CD4-positive, alpha-beta T cell treated with Interleukin-15 for 4 hours (primary cell): ENCODE measurements at places on chromosomes 3 and 15.
A peak's percentile ranks its signal among the peaks of the same experiment; 100 is the strongest.

DNA sequence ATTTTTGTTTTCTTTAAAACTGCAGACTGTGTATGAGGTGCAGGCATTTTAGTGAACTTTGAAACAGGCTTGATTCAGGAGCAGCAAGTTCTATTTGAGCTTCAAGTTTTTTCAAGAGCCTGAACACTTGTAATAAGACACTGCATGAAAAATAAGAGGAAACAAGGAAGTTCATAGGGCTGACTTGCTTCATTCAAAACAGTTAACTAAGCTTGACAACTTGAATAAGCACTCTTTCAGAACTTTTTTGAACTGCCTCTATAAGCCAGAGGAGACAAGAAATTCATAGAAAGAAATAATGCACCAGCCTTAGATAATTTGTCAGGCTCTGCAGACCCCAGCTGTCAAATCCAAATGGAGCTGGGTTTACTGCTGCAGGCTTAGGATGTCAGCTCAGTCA is 130.2 kb downstream of the SSR3 start:
- DNase-seq, result no peak

GRCh38 chr3:50370594-50370993 is 11.3 kb upstream of the TMEM115 start:
- no peak for DNase-seq

- no peak for DNase-seq
These were observed 49.3 kb downstream of the CMTM6 start for GRCh38 chr3:32453346-32453745.

DNA sequence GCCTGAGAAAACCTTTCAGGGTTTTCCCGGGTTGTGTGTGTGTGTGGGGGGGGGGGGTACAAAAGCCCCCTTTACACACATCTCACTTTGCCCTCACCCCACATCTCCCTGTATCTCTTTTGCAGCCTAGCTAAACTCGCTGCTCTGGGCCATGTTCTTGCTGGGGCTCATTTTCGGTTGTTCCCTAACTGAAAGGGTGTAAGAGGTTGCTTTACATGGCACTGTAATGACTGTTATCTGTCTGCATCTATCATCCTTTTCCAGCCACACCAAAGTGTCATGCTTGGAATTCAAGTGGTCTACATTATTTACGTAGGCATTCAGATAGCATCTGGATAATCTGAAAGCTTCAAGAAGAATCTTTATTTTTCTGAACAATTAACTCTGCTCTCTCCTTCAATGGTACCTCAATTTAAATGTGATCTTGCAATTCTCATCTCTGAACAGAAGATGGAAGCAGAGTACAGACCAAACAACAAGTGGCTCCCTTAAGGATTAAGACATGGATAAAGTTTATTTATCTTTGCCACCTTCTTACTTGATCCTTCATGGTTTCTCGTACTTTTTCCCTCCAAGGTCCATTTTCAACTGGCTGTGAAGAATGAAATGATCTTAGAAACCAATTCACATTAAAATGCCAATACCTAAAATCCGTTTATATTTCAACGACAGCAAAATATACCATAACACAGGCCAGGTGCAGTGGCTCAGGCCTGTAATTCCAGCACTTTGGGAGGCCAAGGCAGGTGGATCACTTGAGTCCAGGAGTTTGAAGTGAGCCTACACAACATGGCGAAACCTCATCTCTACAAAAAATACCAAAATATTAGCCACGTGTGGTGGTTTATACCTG is 34.9 kb downstream of the DCLK3 start:
- DNase-seq, result peak; percentile 28

DNA sequence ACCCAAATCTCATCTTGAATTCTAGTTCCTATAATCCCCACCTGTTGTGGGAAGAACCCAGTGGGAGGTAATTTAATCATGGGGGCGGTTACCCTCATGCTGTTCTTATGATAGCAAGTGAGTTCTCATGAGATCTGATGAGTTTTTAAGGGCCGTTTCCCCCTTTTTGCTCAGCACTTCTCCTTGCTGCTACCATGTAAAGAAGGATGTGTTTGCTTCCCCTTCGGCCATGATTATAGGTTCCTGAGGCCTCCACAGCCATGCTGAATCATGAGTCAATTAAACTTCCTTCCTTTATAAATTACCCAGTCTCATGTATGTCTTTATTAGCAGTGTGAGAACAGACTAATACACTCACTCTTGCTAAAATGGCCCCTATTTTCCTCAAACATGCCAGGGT is 374.7 kb downstream of the TUSC7 start:
- no peak for DNase-seq

GRCh38 chr3:13557926-13558325 is 9.0 kb downstream of the FBLN2 start:
- DNase-seq, result no peak

GRCh38 chr3:182369861-182370260 is 423.4 kb upstream of the ATP11B start:
- no peak for DNase-seq

DNA sequence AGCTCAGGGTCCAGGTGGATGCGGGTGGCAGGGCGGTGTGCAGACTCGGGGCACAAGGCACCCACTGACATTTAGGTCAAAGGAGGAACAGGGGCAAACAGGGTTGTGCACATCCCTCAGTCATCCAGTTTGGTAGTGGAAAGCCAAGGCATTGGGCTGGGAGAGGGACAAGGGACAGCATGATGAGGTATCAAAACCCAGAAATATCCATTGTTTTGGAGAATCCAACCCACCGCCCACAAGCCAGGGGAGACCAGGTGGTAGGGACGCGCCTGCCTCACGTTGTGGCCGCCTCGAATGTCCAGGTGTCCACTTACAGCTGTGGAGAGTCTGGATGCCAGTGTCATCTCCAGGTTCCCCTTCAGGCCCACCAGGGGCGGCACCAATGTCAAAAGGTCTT is 33.3 kb downstream of the SLC41A3 start:
- no peak for DNase-seq

- DNase-seq, result no peak
These were observed 20.1 kb downstream of the MAPKAPK3 start for GRCh38 chr3:50637011-50637410.

DNA sequence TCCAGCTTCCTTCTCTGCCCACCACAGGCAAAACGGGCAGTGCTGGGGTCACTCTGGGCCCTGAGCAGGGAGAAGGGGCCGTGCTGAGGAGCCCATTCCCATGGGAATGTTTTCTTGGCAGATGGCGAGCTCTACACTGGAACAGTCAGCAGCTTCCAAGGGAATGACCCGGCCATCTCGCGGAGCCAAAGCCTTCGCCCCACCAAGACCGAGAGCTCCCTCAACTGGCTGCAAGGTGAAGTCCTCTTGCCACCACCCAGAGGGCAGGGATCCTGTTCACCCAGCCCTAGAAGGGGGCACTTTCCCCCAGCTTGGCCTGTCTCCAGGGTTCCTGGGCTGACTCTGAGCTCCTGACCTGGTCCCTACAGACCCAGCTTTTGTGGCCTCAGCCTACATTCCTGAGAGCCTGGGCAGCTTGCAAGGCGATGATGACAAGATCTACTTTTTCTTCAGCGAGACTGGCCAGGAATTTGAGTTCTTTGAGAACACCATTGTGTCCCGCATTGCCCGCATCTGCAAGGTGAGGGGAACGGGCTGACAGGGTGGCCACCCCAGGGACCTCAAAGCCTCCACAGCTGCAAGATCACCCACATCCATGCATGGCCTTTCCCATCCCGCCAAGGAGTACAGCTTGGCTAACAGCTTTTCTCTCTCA is 12.4 kb downstream of the CIB1 start:
- peak; percentile 28 for DNase-seq

GRCh38 chr15:50145451-50145872 is 26.4 kb upstream of the ATP8B4 start:
- DNase-seq, result peak; percentile 57

DNA sequence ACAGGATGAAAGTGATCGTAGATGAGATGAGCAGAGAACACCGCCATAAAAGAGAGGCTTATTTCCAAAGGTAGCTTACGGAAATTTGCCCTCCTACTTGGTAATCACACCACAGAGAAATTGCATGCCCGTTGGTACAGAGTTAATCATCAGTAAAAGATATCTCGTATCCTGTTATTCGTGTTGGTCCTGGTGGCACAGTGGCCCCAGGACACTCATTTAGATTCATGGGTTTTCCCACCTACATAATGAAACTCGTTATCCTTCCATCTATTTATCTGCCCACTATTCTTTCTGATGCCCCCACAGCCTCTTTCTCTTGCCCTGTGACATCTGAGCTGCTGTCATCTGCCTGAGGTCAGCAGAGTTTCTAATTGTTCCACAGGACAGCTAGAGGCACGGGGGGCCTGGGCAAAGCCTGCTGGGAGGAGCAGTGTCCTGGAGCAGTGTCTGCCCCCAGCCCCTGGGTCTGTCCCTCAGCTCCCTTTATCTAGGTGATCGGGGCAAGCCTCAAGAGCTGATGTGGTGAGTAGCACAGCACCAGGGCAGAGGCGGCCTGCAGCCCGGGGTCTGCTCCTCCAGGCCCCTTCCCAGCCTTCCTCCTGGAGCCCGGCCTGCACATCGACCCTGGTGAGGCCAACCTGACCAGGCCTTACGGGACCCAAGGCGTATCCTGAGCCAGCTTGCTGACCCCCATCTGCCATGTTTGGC is 42.2 kb downstream of the PXYLP1 start:
- DNase-seq, result no peak

DNA sequence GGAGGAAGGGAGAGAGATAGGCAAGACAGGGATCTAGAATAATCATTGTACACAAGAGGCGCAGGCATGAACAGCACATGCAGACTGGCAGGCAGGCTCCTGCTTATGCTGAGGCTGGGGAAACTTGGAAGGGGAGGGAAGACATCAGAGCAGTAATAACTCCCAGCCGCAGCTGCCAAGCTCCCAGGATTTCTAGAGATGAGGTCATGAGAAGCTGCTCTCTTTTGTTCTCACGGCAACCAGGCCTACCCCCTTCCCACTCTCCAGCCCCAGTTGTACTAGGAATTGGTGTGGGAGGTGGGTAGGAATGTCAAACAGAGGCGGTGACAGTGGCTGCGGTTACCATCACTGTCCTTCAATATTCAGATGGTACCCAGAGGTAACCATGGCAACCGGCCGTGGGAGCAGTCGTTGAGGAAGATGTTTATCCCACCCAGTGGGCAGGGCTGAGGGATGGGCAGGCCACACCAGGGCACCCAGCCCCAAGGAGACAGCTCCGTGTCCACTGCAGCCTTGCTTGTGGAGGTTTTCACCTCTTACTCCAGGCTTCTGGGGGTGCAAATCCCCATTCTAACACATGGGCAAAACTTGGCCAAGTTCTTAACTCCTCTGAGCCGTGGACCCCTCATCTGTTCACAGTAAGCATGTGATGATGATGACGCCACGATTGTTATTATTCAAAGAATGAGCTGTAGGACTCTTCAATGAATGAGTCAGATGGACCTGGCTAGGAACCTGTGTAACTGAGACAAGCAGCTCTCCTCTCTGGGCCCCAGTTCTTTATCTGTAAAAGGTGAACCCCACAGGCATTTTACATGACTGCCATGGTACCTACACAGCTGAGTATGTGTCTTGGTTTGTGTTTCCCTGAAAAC is 360.8 kb upstream of the PROK2 start:
- no peak for DNase-seq

- no peak for DNase-seq
These were observed 355.0 kb upstream of the ROBO2 start for GRCh38 chr3:76684946-76685345.

DNA sequence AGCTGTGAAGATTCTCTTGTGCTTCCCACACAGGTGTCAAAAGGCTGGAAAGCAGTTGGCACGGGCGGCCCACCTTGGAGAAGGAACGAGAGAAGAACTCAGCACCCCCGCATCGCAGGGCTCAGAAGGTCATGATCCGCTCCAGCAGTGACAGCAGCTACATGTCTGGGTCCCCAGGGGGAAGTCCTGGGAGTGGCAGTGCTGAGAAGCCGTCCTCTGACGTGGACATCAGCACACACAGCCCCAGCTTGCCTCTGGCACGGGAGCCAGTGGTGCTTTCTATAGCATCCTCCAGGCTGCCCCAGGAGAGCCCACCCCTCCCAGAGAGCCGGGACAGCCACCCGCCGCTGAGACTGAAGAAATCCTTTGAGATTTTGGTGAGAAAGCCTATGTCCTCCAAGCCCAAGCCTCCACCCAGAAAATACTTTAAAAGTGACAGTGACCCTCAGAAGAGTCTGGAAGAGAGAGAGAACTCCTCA is 31.4 kb downstream of the STARD5 start:
- peak; percentile 50 for DNase-seq

- DNase-seq, result no peak
These were observed 115.7 kb upstream of the TSPAN3 start for GRCh38 chr15:77186594-77187011.

DNA sequence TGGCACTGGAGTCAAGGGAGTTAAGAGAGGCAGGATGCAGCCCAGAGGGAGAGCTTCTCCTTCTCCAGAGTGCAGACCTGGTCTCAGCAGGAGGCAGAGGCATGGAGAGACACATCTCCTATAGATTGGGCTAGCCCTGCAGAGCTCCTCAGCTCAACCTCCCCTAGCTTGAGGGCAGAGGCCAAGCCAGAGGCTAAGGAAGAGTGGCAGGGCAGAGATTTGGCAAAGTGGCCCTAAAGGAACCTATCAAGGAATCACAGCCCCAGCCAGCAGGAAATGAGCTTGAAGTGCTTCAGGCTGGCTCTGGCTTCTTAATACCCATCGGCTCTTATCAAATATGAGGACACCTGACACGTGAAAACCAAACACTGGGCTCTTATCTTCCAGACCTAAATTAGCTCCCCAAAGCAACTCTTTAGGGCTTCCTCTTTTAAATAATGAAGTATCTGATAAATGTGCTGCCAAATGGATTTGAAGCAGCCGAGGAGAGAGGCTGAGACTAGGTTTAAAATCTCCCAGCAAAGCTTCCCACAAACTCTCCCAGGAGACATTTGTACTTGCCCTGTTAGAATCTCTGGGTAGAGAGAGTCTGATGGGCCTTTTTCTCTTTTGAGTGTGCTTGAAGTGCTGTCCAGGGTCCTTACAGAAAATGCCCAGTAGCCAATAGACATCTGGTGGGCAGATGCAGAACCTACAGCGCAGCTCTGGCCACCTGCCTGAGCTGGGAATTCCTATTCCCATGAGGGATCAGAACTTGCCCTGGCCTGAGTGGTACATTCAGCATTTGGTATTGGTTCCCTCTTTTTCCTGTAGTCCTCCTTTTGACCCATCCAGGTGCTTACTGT is 271.4 kb downstream of the CLSTN2 start:
- DNase-seq, result no peak

- no peak for DNase-seq
These were observed 85.6 kb downstream of the BCHE start for GRCh38 chr3:165751637-165752036.

DNA sequence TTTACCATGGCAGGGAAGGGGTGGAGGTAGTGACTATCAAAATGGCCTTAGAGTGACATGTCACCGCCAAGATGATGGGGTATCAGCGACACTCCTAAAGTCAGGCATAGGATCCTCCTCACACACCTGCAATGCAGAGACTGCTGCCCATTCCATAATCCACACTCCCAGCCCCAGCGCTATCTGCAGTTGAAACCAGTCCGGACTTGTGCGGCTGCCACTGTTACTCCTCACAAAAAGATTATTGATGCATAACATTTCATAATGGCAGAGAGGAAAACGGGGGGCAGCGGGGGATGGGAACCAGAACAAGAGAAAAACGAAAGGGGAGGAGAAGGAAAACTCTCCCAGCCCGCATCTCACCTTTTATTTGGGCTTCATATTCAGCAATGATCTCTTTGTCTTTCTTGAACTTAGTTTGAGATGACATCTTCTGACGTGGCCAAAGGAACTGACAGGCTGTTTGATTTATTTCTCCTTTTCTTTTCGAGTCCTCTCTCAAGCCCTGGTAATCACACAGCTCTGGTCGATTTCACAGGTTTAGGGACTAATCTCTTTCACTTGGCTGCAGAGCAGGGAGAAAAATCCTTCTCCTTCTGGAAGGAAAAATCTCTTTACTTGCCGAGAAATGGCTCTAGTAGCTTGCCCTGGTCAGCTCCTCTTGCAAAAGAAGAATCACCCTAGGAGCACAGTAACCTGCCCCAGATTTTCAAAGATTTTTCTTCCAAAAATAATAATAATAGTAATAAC is 749 bp downstream of the SRGAP3 start:
- DNase-seq, result no peak
